ENCODE measurements at places on chromosomes 6 and 20. TPM values are rescaled to one million over a fixed set of nuclear protein-coding genes. Genes with fewer than 3 reads are reported as not detected.

The RBPJL gene
- not detected for total RNA-seq

The CLPSL1 gene
- total RNA-seq, result not detected

The SIRPB2 gene
- total RNA-seq, result not detected

The MCM8 gene
- total RNA-seq, result 34.1 TPM

DNA sequence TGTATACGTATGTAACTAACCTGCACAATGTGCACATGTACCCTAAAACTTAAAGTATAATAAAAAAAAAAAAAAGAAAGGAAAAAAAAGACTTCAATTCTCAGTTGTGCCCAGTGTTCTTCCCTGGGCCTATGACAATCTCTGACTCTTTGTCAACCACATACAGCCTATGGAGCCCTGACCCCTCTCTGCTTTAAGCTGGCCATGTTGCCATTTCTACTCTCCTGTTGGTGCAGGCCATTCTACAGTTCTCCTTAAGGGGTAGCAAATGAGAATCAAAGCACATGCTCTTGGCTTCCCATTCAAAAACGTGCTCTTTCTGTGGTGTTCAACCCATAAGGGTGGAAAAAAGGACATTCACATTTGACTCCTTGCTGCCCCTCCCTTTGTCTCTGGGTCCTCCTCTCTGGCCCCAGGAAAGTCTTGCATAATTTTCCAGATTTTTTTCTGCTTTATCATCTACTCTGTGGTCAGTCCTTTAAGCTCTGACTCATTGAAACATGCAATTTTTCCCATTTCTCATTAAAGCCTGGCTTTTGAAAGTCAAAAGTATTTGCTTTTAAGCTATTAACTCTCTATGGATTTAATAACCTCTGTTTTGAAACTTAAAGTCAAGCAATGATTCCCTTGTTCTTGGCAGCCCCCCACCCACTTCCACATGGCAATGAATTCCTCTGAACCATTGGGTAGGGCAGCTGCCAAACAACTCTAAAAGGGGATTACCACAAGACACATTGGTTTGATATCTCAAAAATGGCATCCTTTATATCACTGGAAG, 208.6 kb upstream of the MCHR2 start:
- no peak overlapping the region for H3K27ac ChIP-seq
- peaks cover 5% of the 10 kb centered on the region for H3K36me3 ChIP-seq
- no peak overlapping the region for H3K4me3 ChIP-seq
- H3K27me3 ChIP-seq, result peaks cover 9% of the 10 kb centered on the region
- no peaks in the 10 kb centered on the region for H3K4me1 ChIP-seq

GRCh38 chr20:40769677-40770285, 80.7 kb upstream of the MAFB start:
- H3K36me3 ChIP-seq, result no peaks in the 10 kb centered on the region
- no peaks in the 10 kb centered on the region for H3K4me1 ChIP-seq
- H3K4me3 ChIP-seq, result no peak overlapping the region
- no peak for DNase-seq
- H3K27ac ChIP-seq, result no peak overlapping the region
- H3K27me3 ChIP-seq, result peaks cover 9% of the 10 kb centered on the region

DNA sequence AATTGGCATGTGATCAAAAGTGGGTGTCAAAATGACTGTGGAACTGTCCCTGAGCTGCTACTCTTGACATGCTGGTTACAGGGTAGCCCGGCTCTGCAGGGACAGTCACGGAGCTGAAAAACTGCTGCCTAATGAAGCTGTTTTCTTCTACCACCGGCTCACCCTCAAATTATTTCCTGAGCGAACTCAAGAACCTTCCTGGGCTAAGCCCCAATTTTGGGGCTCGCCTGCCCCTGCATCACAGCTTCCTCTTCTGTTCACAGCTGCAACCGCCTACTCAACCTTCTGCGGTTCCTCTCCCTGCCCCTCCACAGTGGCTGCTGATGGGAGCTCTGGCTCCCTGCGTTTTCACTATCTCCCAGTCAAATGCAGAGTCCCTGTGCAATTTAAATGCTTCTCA, 110.8 kb upstream of the MLN start:
- peak; percentile 64 for DNase-seq
- peak overlapping the region; percentile 34 for H3K27ac ChIP-seq
- peaks cover 51% of the 10 kb centered on the region for H3K4me1 ChIP-seq
- H3K36me3 ChIP-seq, result no peaks in the 10 kb centered on the region

Measured in natural killer cell treated with Interleukin-12 subunit alpha and Interleukin-12 subunit beta and Interleukin-15 and Interleukin-18, amount 100 ng/mL, for 72 hours (primary cell).